Panc1 (cell line): ENCODE measurements at places on chromosomes 16 and 17. TPM values are rescaled to one million over a fixed set of nuclear protein-coding genes. Genes with fewer than 3 reads are reported as not detected.

DNA sequence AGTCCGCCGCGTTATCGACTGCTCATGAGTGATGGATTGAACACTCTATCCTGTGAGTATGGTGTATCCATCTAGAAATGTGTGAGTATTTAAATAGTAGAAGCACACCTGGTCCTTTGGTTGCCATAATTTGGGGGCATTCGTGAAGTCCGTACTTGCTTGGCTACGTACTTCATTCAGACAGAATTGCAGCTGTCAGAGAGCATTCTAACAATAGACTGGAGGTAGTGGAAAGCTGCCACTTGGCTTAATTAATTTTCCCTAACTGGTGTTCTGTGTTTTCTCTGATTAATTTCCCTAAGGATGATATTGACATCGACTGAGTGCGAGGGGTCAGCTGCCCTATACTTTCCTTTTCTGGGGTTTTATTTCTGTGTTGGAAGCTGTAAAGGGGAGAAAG, 14.1 kb downstream of the RPA1 start:
- no peak overlapping the region for H3K27ac ChIP-seq
- no peak for DNase-seq
- H3K36me3 ChIP-seq = peaks cover 12% of the 10 kb centered on the region; the same call in 1 of the 2 replicates
- H3K4me3 ChIP-seq = no peak overlapping the region
- no peaks in the 10 kb centered on the region for H3K4me1 ChIP-seq

- H3K4me3 ChIP-seq = peak overlapping the region; percentile 63
- DNase-seq = no peak
- H3K27me3 ChIP-seq = no peaks in the 10 kb centered on the region
- peak overlapping the region; percentile 79 for H3K27ac ChIP-seq
- peaks cover 13% of the 10 kb centered on the region for H3K4me1 ChIP-seq
- H3K36me3 ChIP-seq = peaks cover 2% of the 10 kb centered on the region; the same call in 1 of the 2 replicates
Observed at GRCh38 chr17:82030470-82031302, 792 bp upstream of the RAC3 start.

GRCh38 chr17:1880851-1881630, 51.2 kb downstream of the RPA1 start:
- no peak overlapping the region for H3K27ac ChIP-seq
- no peaks in the 10 kb centered on the region for H3K27me3 ChIP-seq
- H3K4me3 ChIP-seq = no peak overlapping the region
- no peaks in the 10 kb centered on the region for H3K4me1 ChIP-seq
- H3K36me3 ChIP-seq = peaks cover 15% of the 10 kb centered on the region

DNA sequence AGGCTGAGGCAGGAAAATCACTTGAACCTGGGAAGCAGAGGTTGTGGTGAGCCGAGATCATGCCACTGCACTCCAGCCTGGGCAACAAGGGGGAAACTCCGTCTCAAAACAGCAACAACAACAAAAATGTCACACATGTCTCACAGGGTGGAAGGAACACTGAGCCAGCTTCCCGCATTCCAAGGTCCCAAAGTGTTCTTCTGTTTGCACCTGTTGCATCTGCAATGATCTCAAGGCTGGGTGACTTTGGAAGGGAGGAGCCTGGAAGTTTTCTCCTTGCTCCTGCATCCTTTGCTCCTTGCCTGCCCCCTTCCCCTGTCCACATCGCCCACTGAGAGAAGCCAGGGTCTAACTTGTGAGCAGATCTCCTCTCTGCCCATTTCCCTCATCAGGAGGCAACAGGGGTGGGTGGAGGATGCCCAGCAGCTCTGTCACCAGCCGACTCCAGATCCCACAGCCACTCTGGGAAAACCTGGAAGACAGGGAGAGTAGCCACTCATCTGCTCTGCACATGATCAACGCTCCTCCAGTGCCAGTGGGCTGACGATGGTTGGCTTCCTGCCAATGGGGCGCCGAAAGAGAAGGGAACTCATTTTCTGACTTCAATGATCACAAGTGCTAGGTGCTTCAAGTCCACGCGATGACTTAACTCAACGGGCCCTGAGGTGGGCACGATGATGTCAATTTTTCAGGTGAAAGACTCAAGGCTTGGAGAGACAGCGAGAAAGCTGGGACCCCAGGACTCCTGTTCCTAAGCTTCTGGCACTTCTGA, 12.6 kb downstream of the CHST6 start:
- H3K36me3 ChIP-seq = no peaks in the 10 kb centered on the region
- no peak overlapping the region for H3K27ac ChIP-seq

DNA sequence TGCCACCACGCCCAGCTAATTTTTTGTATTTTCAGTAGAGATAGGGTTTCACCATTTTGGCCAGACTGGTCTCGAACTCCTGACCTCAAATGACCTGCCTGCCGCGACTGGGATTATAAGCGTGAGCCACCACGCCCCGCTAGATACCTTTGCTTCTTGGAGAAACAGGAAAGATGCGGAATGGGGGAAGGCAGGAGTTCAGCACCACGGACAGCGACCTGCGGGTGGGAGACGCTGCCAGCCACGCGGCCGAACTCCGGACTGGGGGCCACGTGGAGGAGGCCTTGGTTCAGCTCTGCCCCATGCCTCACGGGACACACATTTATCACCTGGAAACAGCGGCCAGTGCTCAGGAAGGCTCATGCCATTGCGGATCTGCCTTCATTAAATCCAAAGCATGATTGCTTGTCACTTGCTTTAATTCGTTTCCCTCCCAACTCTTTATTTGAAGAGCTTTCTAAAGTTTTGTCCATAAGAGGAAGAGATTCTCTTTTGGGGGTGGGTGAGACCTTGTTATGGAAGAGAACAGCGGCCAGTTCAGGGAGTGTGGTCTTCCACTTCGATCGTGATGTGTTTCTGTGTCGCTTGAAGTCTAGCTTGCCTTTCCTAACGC, 219.9 kb downstream of the ENGASE start:
- H3K4me3 ChIP-seq = no peak overlapping the region
- no peak for DNase-seq
- peaks cover 28% of the 10 kb centered on the region for H3K27me3 ChIP-seq
- H3K27ac ChIP-seq = no peak overlapping the region
- H3K36me3 ChIP-seq = no peaks in the 10 kb centered on the region
- no peaks in the 10 kb centered on the region for H3K4me1 ChIP-seq

- H3K27me3 ChIP-seq = no peaks in the 10 kb centered on the region
- H3K36me3 ChIP-seq = no peaks in the 10 kb centered on the region
- H3K27ac ChIP-seq = no peak overlapping the region
- no peak for DNase-seq
- no peak overlapping the region for H3K4me3 ChIP-seq
Observed at GRCh38 chr16:78375055-78375679, 275.7 kb downstream of the WWOX start.

DNA sequence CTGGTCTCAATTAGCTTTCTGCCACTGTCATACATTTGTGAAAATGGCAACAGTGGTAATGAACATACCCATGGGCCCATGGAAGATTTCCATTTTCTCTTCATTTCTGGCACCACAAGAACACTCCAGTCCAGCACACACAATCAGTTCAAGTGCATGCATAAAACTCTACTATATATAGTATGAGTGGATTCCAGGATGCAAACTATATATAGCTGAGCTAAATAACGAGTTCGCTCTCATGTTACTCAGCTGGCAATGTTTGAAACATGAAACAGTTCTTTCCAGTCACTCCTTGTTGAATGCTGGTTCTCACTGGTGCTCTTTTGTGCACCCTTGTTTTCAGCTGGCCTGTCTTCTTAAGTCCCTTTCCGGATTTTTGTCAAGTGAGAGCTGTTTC, 75.2 kb upstream of the DHX40 start:
- DNase-seq = no peak
- no peak overlapping the region for H3K27ac ChIP-seq
- H3K4me1 ChIP-seq = no peaks in the 10 kb centered on the region
- H3K36me3 ChIP-seq = no peaks in the 10 kb centered on the region

DNA sequence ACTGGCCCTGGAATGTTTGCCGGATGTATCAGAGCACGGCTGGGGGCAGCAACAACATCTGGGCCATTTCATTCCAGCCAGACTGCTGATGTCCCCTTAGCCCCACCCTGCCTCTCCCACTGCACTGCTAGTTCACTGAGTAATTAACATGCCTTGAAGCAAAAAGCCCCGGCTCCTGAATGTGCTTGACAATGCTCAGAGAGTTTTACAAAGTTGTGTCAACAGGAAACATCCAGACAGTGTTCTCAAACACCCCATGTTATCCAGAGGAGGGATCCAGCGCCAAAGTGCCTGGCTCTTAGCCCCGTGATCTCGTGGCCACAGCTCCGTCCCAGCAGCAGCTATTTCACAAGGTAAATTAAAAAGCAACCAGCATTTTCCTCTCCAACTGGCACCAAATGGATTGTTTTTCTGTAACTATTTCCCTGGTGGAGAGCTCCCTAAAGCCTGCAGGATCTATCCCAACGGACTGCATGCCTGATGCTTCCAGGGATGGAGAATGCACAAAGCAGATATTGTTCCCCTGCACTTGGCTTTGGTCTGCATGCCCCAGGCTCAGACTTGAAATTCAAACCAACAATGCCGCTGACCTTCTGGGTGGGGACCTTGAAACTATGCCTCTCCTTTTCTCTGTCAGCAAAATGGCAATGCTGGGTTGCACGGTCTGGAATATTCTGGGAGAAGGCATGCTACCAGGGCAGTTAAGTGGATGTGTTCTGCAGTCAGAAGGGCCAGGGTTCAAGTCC, 115.6 kb upstream of the CDH5 start:
- no peak overlapping the region for H3K4me3 ChIP-seq
- no peak overlapping the region for H3K27ac ChIP-seq

CCDC92B gene
- 0.51 TPM for total RNA-seq

DHRS7B gene
- 9.4 TPM for total RNA-seq

ZNF469 gene
- total RNA-seq = 1.3 TPM
